ENCODE measurements at places on chromosomes 5 and 9.

GRCh38 chr9:130474106-130474505, 29.3 kb downstream of the ASS1 start:
- no peak for DNase-seq

GRCh38 chr5:73378070-73378469, 70.5 kb downstream of the FOXD1 start:
- no peak for DNase-seq

DNA sequence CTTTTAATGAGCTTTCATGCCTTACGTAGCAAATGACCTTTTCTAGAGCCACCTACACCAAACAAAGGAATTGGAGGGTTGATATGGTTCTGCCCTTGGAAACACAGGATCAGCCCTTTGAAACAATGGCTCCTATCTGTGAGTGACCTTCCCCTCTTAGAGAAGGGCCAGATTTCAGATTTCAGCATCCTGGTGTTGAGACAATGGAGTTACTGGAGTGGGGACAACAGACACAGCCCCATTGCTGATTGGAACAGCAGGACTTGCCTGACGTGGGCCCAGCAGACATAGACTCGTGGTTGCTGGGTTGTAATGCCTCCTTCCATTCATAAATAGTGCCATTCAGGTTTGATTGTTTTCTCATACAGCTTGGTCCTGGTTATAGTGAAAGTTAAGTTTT, 96.0 kb downstream of the GALNT10 start:
- DNase-seq, result no peak

GRCh38 chr5:113922343-113922742, 408.8 kb downstream of the YTHDC2 start:
- DNase-seq, result no peak

- DNase-seq, result no peak
Observed at GRCh38 chr5:168895295-168896071, 316.3 kb upstream of the PANK3 start.

- no peak for DNase-seq
Observed at GRCh38 chr5:72651109-72651508, 143.9 kb upstream of the ZNF366 start.

DNA sequence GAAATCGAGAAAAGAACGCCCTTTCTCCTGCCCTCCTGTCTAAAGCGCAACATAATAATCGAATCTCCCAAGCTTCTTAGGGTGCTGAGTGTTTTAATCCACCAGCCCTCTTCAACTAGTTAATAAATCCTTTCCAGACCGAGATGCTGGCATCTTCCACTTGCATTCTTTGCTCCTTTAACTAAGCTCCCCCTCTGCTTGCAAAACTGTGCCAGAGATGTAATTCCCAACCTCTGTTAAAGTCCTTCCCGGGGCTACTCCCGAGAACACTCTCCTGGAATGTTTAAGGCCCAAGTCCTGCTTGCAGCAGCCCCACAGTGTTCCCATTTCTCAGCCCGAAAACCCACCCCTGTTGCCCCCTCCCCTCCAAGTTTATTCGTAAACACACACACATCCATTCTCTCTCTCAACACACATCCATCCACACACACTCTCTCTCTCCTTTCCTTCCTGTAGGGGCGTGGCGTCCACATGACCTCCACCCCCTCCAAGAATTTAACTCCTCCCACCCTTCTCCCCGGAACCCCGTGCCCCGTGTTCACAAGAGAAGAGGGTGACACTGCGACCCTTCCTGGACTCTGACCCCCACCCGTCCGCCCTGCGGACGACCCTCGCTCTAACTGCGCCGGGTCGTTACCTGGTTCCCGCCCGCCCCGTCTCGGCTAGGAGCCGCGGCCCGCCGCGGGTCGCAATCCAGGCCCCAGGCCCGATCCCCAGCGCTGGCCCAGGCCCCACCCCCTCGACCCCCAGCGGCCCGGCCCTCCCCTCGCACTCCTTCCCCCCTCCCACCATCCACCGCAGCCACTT, 7.0 kb upstream of the MGAT1 start:
- DNase-seq, result peak; percentile 78

DNA sequence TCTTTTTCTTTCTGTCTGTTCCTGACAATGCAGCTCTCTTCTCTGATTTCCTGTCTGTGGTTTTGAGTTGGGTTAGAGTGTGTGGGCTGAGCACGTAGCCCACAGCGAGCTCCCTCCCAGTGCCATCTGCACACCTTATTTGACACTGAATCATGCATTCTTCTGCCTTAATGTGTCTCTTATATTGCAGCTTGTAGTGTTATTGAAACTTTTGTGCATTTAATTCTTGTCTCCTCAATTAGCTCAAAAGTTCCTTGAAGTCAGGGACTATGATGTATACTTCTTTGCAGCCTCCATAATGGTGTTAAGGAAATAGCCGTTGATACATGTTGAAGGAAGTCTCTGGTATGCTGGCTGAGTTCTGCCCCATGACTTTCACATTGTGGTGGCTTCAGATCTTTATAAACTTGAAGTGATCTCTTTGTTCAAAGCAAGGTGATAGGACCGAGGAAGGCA, 576.2 kb upstream of the CLINT1 start:
- no peak for DNase-seq

DNA sequence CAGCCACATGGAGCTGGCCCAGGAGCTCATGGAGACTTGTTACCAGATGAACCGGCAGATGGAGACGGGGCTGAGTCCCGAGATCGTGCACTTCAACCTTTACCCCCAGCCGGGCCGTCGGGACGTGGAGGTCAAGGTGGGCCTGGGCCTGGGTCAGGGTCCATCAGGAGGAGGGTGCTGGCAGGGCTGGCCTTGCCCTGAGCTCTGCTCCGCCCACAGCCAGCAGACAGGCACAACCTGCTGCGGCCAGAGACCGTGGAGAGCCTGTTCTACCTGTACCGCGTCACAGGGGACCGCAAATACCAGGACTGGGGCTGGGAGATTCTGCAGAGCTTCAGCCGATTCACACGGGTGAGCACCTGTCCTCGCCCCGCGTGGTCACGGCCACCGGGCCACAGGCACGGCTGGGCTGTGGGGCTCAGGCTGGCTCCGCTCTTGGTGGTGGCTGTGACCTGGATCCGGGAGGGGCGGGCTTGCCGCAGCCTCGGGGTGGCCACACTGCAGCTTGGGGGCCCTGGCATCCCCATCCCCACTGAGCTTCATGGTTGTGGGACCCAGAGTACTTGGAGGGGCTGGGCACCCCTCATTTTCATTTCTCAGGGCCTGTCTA, 7.1 kb downstream of the DPP7 start:
- DNase-seq, result no peak

GRCh38 chr9:128642675-128643245, 13.9 kb downstream of the DYNC2I2 start:
- no peak for DNase-seq
